ENCODE measurements at places on chromosomes 16 and 17.

DNA sequence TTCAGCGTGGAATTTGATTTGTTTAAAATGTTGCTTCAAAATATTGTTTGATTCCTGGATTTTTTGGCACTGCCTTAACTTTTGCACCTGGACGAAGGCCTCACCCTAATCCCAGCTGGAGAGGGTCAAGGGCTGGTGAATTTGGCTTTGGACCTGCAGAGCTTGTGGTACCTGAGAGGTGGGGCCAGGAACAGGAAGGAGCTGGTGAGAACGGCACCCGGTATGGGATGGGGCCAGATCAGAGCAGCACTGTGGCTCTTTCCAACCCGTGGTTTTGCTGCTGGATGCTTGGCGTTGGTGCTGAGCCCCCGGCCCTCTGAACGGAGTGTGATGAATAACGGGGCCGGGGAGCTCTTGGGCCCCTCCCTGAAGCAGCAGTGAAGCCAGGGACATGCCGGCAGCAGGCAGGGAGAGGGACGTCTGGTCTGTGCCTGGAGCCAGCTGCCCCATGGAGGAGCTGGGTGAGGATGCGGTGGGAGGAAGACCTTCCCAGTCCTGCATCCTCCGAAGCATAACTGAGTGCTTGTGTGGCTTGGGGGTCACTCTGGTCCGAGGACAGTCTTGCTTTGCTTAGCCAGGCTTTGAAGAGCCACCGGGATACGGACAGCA lies 275.4 kb downstream of the SEC14L1 start:
- no peak for DNase-seq

- no peak for DNase-seq
Measured at GRCh38 chr17:72177738-72178137, 56.9 kb downstream of the SOX9 start.

GRCh38 chr17:9356488-9356911 lies 219.1 kb downstream of the STX8 start:
- no peak for DNase-seq

- no peak for DNase-seq
Measured at GRCh38 chr17:4365628-4366326, 698 bp downstream of the UBE2G1 start.

- DNase-seq, result peak; percentile 67
Measured at GRCh38 chr16:83899272-83899897, 470 bp downstream of the MLYCD start.

DNA sequence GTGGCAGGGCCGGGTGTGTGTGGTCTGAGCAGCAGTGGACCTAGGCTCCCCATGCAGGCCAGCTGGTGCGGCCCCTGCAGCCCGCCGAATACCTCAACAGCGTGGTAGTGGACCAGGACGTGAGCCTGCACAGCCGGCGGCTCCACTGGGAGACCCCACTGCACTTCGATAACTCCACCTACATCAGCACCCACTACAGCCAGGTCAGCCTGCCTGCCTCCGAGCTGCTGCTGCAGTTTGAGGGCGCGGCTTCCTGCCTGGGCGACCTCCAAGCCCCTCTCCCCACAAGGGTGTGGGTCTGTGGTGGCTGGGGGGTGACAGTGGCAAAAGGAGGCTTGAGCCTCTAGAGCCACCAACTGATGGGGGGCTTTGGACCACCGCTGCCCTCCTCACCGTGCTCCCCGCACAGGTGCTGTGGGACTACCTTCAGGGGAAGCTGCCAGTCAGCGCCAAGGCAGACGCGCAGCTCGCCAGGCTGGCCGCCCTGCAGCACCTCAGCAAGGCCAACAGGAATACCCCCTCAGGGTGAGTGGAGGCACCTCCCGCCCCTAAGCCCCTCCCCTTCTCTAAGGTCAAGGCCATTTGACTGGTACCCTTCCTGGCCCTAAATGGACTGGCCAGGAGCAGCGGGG lies 8.4 kb upstream of the SMIM5 start:
- DNase-seq, result no peak

DNA sequence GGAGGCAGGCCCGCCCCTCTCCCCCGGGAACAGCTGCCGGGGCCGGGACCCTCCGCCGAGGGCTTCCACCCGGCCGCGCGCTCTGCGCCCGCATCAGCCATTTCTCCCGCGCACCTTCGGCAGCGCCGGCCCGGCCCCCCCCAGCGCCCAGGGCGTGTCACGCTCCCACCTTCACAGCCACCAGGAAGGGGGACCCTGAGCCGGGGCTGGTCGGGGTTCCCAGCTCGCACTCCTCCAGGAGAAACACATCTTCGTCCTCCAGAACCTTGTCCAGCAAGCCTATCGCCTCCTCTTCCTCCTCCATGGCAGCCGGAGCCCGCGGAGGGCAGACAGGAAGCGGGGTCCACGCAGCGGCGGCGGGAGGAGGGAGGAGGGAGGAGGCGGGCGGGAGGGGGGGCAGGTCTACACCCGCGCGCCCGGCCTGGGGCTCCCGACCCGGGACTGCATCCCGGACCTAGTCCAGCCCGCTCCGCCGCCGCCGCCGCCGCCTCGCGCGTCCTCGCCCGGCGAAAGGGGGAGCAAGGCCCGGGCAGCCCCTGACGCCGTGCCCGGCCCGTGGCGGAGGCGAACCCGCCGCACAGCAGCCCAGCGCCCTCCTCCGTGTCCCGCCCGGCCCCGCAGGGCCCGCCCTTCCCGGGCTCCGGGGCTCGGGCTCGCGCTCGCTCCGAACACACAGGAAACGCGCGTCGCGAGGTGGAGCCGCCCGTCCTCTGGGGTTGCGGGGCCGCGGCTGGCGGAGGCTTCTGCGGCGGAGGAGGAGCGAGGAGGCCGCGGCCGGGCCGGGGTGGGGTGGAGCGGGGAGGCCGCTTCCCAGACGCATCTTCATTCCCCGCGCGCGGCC lies 70.8 kb downstream of the ABR start:
- DNase-seq, result peak; percentile 68

GRCh38 chr17:945672-946071 lies 33.9 kb downstream of the NXN start:
- DNase-seq, result no peak

DNA sequence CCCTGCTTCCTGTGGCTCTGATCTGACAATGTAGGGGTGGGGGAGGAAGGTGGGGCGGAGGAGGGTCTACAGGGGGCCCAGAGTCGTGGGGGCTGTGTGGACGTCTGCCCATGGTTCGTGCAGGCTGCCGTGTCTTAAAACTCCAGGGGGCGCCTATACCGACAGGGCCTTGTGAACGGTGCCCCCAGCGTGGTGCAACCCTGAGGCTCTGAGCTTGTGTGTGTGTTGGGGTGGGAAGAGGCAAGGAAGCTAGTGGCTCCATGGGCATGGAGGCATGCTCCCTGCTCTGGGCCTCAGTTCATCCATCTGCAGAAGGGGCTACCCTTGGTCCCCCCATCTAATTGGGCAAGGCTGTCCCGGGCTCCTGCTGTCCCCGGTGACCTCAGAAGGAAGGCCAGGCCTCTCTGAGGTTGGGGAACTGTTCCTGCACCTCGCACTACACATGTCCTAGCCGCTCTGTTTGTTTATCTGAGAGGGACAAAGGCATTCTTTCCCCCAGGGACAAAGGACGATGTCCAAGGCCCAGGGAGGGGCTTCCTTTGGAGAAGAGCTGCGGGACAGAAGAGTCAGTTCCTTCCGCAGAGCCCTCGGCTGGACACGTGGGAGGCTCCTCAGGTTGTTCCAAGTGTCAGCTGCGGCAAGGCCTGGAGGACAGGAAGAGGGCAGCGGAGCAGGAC lies 13.5 kb downstream of the CA4 start:
- DNase-seq, result no peak

- DNase-seq, result peak; percentile 64
Measured at GRCh38 chr17:14334276-14334840, 33.5 kb downstream of the HS3ST3B1 start.

- DNase-seq, result peak; percentile 76
Measured at GRCh38 chr16:81403601-81404391, 40.8 kb upstream of the CMIP start.

DNA sequence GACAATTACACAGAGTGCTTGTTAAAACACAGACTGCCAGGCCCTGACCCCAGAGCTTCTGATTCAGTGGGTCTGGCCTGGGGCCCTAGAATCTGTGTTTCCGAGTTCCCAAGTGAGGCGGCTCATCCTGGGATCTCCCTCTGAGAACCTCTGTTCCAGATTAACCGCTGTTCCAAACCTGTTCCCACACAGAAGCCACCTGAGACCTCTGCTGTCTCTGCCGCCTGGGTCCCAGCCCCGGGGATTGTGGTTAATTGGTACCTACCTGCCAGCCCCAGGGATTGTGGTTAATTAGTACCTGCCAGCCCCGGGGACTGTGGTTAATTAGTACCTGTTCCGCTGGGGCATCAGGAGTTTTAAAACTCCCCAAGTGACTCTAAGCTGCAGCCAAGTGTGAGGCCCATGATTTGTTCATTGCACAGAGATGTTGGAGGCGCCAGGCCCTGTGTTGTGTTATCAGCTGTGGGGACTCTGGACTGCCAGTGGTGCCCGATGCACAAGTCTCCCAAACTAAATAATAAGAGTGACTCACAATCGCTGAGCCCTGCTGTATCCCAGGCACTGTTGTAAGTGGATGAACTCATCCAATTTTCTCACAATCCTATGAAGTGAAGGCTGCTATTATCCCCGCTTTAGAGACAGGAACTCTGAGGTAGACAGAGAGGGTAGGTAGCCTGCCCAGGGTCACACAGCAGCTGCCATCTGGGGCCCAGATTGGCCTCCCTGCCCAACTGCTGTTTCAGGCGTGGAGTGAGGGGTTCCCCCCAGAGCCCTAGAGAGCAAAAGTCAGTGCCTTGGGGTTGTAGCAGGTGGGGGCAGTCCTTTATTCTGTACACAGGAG lies 219.7 kb downstream of the IRF8 start:
- DNase-seq, result no peak

DNA sequence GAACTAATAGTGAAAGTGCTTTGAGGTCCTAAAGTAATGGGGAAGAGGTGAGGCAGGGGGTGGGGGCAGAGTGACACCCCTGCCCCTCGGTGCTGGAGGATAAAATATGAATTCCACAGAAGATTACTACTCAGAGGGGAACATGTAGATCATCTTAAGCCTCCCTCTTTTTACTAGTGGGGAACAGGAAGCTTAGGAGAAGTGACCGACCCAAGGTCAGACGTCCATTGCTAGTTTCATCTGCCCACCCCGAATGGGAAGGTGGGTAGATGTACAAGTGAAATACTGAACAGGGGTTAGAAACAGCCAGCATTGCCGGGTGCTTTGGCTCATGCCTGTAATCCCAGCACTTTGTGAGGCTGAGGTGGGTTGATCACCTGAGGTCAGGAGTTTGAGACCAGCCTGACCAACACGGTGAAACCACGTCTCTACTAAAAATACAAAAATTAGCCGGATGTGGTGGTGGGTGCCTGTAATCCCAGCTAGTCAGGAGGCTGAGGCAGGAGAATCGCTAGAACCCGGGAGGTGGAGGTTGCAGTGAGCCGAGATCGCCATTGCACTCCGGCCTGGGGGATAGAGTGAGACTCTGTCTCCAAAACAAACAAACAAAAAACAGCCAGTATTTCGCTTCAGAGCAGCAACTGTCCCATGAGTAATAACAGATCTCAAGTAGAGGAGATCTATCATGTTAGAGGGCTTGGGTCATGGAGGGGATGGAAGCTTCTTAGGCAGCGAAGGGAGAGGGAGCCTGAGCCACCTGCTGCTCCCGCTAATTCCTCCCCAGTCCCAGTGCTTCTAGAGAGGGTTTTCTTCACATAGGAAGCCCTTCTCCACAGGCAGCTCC lies 1.2 kb upstream of the NR1D1 start:
- DNase-seq, result no peak

- DNase-seq, result no peak
Measured at GRCh38 chr16:78220571-78220970, 121.1 kb downstream of the WWOX start.

GRCh38 chr17:64084940-64085649 lies 44.8 kb downstream of the ERN1 start:
- DNase-seq, result no peak

DNA sequence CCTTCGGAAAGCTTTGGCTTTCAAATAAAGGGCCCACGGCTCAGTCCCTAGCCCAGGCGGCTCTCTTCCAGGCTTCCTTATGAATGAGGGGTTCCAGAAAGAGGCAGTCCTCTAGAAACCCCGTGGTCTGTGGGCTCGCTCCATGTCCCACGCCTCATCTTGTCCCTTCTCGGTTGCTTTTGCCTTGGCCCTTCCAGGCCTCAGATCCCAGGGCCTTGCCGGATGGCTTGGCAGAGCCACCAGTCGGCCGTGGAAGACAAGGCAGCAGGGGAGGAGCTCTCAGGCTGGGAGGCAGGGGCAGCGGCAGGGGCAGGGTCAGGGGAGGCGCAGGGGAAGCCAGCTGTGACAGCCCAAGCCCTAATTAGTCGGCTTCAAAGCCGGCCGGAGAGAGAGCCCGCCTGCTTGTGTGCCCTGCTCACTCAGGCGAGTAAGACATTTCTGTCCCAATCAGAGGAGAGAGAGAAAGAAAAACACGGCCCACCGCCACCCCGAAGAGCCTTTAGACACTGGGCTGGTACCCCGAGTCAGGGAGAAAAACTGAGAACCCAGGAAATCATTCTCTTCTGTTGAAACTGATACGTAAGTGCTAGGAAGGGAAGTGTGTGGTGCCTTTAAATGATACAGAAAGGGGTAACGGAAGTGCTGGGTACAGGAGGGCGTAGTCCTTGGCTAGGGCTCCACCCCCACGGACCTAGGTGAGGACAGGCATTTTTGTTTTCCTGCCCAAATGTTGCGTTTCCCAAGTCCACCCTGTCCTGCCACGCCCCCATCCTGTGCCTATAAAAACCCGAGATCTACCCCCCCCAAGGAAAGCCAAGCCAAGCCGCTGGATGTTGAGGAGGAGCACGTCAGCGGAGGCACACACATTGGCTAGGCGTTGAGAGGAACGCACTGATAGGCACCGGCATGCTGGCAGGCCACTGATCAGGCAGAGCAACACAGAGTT lies 27.8 kb upstream of the MEIOC start:
- DNase-seq, result peak; percentile 63

DNA sequence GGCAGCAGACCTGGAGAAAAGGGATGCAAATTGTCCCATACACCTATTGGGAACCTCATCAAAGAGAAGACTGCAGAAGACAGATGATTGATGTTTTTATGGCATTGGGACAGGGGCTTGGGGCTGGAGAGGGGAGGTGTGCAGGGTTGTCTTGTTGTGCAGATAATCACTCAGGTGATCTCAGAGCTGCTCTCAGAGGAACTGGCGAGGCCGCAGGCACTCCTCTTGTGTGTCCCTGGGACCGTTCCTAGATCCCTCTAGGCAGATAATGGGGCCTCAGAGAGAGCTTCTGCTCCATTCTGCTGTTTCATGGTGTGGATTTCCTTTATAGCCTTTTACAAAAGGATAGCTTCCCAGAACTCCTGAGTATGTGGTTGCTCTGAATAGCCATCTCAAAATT lies 1.6 kb downstream of the RNF213 start:
- no peak for DNase-seq

GRCh38 chr17:33038740-33039139 lies 47.1 kb downstream of the SPACA3 start:
- peak; percentile 49 for DNase-seq

- DNase-seq, result no peak
Measured at GRCh38 chr17:79595471-79595870, 15.4 kb downstream of the RBFOX3 start.

Data from cardiac fibroblast (primary cell).